ENCODE measurements at places on chromosomes 13 and 19.

- DNase-seq = peak; percentile 74
These were observed 203.1 kb upstream of the EDNRB start for GRCh38 chr13:78121459-78122348.

GRCh38 chr19:48745208-48745995 lies 1.3 kb downstream of the IZUMO1 start:
- DNase-seq = peak; percentile 75

- no peak for DNase-seq
These were observed 15.3 kb downstream of the METTL21C start for GRCh38 chr13:102679449-102680132.

GRCh38 chr13:112583592-112584277 lies 4.2 kb downstream of the TUBGCP3 start:
- peak; percentile 91 for DNase-seq

DNA sequence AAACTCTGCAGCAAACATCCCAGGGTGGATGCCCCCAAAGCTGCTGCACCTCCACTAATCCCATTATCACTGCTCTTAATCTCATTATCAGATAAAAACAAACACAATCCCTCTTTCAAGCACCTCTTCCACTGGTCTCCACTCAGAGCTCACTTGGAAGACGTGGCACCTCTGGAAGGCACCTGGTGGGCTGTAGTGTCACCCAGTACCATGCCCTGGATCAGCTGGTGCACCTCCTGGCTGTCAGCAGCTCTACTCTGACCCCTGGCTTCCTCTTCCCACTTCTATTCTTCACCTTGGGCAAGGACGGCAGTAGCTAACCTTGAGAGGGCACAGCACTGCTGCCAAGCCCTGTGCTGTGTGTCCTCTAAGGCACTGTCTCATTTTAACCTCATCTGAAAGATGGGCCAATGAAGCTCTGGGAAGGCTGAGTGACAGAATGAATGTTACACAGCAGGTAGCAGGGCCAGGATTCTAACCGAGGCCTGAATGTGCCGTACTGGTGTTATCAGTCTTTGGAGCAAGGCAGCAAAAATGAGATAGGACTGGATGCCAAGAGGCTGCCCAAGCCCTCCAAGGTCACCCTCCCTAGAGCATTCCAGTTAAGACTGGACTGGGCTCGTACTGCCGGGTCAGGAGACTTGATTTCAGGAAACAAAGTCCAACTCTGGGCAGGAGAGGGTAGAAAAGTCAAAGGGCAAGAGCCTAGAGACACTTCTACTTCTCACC lies 7.4 kb downstream of the BRD4 start:
- no peak for DNase-seq

GRCh38 chr13:40082639-40083038 lies 427.2 kb downstream of the COG6 start:
- no peak for DNase-seq

- DNase-seq = no peak
These were observed 66.4 kb upstream of the USP29 start for GRCh38 chr19:57053401-57053800.
